T1000 (cell line): ENCODE measurements at places on chromosomes 12 and 14.

GRCh38 chr12:51917746-51918453 lies 10.6 kb downstream of the ACVRL1 start:
- DNase-seq = no peak

DNA sequence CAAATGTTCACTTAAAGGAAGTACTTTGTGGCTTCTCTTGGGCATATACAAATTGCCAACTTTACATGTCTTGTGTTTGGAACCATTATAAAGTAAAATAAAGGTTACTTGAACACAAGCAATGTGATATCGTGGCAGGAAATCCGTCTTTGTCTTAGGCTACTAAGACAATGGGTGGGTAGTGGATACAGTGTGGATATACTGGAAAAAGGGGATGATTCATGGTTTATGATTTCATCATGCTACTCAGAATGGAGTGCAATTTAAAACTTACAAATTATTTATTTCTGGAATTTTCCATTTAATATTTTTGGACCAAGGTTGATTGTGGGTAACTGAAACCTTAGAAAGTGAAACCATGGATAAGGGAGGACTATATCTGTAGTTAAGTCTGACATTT lies 48.4 kb downstream of the MYRFL start:
- DNase-seq = no peak

DNA sequence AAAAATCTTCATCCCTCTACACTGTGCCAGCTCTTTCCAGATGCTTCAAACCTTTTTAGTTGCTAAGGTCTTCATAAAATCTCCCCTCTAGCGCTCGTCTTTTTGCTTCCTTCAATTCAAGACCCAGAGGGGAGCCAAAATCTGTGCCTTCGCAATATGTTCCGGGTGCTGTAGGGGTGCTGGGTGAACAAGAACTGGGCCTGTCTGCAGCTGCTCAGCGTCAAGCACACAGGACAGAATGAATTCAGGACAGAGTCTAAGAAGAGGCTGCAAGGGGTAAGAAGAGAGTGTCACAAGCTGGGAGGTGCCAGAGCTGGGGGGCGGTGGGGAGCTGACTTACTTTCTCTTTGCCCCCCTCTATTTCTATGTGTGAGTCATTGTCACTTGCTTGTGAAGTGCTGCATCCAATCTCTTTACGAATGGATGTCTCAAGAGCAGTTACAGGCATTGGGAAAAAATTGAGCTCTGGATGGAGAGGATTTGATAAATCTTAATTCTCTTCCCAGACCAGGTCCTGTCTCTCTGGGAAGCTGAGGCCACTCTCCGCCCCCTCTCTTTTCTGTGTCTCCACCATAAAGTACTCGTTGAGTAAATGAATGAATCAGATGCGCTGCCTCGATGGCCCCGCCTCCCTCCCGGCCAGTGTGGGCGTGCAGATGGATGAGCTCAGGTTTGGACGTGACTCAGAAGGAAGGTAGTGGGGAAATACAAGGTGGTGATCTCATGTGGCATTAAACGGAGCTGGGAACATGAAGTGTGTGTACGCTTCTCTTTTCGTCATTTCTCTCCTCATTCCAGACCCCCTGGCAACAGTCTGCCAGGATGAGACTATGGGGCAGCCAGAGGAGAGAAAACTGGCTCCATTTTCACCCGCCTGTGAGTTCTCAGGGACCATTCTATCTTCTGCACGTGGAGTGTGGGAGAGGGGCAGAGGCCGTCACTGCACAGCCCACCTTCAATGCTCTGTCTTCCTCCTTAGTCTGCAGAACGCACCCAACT lies 91.3 kb downstream of the TSPAN9 start:
- DNase-seq = peak; percentile 94

- DNase-seq = no peak
These were observed 301.4 kb downstream of the BMP4 start for GRCh38 chr14:53655080-53655785.

DNA sequence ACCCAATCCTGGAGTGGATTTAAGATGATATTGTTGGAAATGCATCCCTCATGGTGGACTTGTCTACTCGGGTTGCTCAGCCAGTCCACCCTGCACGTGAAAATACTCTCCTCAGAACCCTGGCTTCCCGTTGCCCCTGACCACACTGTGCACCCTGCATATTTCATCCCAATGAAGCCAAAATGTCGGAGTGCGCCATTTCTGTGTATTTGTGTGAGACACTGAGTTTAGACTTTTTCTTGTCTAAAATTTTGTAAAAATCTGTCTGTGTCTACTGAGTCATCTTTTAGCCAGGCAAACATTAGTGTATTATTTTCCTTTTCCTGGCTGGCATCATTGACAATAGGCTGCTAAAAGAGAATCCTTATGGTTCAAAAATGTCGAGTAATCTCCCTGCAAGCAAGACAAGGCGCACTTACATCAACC lies 485 bp upstream of the PNMA1 start:
- no peak for DNase-seq

GRCh38 chr12:115691123-115691522 lies 586.4 kb downstream of the MED13L start:
- DNase-seq = no peak
